ENCODE measurements at places on chromosomes 13 and 19. TPM values are rescaled to one million over a fixed set of nuclear protein-coding genes. Genes with fewer than 3 reads are reported as not detected.

BSG gene
- 472 TPM for total RNA-seq

TSSK6 gene
- 3.3 TPM for total RNA-seq

IL12RB1 gene
- not detected for total RNA-seq

ICAM5 gene
- total RNA-seq: not detected

LILRA5 gene
- not detected for total RNA-seq

SIGLEC8 gene
- not detected for total RNA-seq

DNA sequence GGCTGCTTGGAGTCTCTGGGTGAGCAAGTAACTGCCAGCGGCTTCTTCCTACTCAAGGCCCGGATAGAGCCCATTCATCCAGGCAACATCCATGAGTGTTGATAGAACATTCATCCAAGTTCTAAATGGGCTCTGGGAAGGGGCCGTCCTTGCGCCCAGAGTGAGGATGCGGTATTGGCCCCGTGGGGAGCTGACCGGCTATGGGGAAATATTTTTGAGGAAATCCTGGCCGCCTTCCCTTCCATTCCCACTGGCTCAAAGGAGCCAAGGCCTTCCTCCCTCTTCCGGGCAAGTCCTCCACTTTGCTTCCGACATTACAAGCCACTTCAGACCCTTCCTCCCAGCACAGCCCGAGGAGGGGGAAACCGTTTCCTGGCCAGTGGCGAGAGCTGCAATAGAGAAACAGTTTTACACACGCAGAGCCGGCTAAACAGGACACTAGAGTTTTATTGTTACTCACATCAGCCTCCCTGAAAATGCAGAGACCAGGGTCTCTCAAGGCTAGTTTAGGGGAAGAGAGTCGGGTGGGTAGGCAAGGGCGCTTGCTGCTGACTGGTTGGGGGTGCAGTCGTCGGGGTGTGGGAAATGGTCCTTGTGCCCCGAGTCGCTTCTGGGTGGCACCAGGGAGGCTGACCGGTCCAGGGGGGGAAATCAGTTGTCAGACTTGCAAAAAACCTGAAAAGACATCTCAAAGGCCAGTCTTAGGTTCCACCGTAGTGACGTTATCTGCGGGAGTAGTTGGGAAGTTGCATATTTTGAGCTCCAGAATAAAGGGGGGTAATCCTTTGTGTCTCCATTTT lies 37.5 kb downstream of the C13orf46 start:
- H3K4me3 ChIP-seq: no peak overlapping the region
- peaks cover 18% of the 10 kb centered on the region for H3K27me3 ChIP-seq
- no peaks in the 10 kb centered on the region for H3K36me3 ChIP-seq
- DNase-seq: no peak
- peak overlapping the region; percentile 6 for H3K27ac ChIP-seq

DNA sequence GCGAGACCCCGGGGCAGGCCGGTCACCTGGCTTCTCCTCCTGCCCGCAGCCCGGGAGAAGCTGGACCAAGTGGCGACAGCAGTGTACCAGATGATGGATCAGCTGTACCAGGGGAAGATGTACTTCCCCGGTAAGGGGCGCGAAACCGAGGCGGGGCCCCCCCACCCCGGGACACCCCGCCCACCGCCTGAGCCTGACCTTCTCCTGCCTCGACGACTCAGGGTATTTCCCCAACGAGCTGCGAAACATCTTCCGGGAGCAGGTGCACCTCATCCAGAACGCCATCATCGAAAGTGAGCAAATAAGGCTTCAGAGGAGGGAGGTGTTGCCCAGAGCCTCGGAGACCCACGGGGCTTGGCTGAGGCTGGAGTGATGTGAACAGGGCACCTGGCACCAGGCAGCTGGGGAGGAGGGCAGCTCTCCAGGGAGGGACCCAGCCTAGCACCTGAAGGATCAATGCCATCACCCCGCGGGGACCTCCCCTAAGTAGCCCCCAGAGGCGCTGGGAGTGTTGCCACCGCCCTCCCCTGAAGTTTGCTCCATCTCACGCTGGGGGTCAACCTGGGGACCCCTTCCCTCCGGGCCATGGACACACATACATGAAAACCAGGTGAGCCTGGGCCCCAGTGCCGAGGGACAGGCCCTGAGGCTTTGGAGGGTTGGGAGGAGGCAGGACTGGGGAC lies 629 bp downstream of the IZUMO4 start:
- no peaks in the 10 kb centered on the region for H3K27me3 ChIP-seq
- H3K4me1 ChIP-seq: peaks cover 10% of the 10 kb centered on the region
- H3K27ac ChIP-seq: no peak overlapping the region
- H3K36me3 ChIP-seq: peaks cover 4% of the 10 kb centered on the region
- DNase-seq: no peak

GRCh38 chr19:8578642-8579265 lies 1.5 kb upstream of the MYO1F start:
- DNase-seq: peak; percentile 65
- no peak overlapping the region for H3K4me3 ChIP-seq
- no peaks in the 10 kb centered on the region for H3K36me3 ChIP-seq

- DNase-seq: peak; percentile 82
- peaks cover 6% of the 10 kb centered on the region for H3K4me1 ChIP-seq
- H3K27me3 ChIP-seq: peaks cover 4% of the 10 kb centered on the region
- peak overlapping the region; percentile 67 for H3K27ac ChIP-seq
Measured at GRCh38 chr19:45681391-45682015, 10.2 kb downstream of the SNRPD2 start.

- H3K4me1 ChIP-seq: peaks cover 13% of the 10 kb centered on the region
- H3K27ac ChIP-seq: peak within 1 kb of the TSS; percentile 45
- peaks cover 5% of the 10 kb centered on the region for H3K36me3 ChIP-seq
- H3K27me3 ChIP-seq: peaks cover 3% of the 10 kb centered on the region
Measured at GRCh38 chr19:34364830-34365462, at the start of gene GPI. Gene GPI, plus strand, starts transcription at chr19:34365196. Its CDS starts 71 bp downstream, at chr19:34365267.

GRCh38 chr19:6685962-6686627 lies 16.1 kb upstream of the TNFSF14 start:
- no peaks in the 10 kb centered on the region for H3K4me1 ChIP-seq
- no peak overlapping the region for H3K4me3 ChIP-seq
- no peak for DNase-seq
- H3K27me3 ChIP-seq: peaks cover 3% of the 10 kb centered on the region
- no peak overlapping the region for H3K27ac ChIP-seq

- DNase-seq: no peak
- H3K27ac ChIP-seq: peak overlapping the region; percentile 42
- H3K36me3 ChIP-seq: peaks cover 6% of the 10 kb centered on the region
- no peaks in the 10 kb centered on the region for H3K4me1 ChIP-seq
Measured at GRCh38 chr13:27665333-27665732, 43.6 kb downstream of the POLR1D start.

DNA sequence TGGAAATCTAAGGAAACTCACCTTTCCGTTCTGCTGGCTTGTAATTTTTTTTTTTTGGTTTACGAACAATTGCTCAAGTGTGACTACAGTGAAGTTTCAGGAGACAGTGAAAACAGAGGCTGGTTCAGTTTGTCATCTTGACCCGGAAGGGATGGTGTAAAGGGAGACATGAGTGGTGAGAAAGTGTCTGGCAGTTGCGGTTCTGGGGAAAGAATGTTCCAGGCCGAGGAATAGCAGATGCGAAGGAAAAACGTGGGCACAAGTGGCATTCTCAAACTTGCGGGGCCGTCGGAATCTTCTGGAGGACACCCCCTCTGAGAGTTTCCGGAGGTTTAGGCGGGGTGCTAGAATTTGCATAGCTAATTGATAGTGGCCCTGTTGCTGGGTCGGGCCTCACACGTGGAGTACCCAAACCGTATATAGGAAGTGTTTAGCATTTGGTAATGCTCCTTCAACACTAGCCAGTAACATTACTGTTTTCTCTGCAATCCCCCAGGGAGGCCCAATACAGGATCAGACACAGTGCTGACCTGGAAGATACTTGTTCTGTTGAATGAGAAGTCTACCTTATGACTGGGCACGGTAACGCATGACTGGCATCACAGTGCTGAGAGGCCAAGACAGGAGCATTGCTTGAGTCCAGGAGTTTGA lies 2.8 kb upstream of the TNFSF9 start:
- no peak overlapping the region for H3K4me3 ChIP-seq
- H3K4me1 ChIP-seq: peaks cover 6% of the 10 kb centered on the region
- peaks cover 44% of the 10 kb centered on the region for H3K27me3 ChIP-seq
- DNase-seq: no peak
- no peaks in the 10 kb centered on the region for H3K36me3 ChIP-seq
- no peak overlapping the region for H3K27ac ChIP-seq

DNA sequence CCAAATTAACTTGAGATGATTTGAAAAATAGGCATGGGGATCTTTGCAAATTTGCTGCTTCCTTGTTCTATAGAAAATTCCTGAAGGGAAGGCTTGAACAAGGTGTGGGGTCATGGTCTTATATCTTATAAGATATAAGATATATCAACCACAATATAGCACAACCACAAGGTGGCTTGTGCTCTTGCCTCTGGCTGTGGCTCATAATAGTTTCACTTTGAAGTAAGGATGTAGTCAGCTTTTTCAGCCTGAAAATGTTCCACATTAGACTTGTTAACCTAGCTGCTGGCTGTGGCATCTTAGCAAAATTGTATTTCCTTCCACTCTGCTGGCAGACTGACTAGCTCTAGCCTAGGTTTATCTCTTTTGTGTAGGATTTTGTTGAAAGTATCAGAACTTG lies 169.7 kb downstream of the KLF5 start:
- H3K4me3 ChIP-seq: no peak overlapping the region
- H3K36me3 ChIP-seq: no peaks in the 10 kb centered on the region
- no peak overlapping the region for H3K27ac ChIP-seq
- no peak for DNase-seq
- no peaks in the 10 kb centered on the region for H3K27me3 ChIP-seq

DNA sequence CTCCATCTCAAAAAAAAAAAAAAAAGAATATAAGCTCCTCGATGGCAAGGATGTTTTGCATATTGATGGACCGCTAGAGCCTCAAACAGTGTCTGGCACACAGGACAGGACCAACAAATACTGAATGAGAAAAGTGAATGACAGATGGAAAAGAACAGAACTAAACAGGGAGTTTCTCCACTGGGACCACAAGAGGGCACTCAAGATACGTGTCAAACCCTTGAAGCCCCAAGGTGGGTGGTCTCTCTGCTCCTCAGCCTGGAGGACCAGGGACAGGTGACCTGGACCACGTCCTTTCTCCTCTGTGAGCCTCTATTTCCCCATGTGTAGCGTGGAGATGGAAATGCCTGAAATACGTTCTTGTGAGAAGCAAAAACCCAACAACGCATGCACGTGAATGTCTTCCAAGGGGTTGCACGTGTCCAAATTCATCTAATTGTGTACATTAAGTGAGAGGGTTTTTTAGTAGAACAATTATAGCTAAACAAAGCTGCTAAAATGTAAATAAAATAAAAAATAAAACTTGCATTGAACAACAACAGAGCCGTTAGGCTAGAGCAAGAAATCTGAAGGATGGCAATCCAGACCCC lies 5.7 kb upstream of the CDC42EP5 start:
- no peak overlapping the region for H3K4me3 ChIP-seq
- H3K27me3 ChIP-seq: peaks cover 33% of the 10 kb centered on the region

DNA sequence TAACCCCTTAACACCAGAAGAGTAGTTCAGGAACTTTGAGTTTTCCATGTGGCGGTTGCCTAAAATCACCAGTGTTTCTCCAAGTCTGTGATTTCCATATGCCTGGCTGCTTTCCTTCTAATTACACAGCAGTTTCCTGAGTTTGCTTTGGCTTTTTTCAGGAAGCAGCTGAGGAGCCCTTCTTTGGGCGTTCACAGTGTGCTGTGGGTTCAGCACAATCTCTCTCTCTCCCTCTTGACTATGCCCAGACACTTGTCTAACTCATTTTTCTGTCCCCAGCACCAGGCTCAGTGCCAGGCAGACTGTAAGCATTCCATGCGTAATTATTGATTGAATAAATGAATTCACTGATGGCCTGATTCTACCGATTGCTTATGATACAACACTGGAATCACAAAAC lies 19.7 kb downstream of the SCEL start:
- no peak overlapping the region for H3K27ac ChIP-seq
- H3K4me3 ChIP-seq: no peak overlapping the region
- H3K36me3 ChIP-seq: no peaks in the 10 kb centered on the region
- no peaks in the 10 kb centered on the region for H3K27me3 ChIP-seq
- DNase-seq: no peak

DNA sequence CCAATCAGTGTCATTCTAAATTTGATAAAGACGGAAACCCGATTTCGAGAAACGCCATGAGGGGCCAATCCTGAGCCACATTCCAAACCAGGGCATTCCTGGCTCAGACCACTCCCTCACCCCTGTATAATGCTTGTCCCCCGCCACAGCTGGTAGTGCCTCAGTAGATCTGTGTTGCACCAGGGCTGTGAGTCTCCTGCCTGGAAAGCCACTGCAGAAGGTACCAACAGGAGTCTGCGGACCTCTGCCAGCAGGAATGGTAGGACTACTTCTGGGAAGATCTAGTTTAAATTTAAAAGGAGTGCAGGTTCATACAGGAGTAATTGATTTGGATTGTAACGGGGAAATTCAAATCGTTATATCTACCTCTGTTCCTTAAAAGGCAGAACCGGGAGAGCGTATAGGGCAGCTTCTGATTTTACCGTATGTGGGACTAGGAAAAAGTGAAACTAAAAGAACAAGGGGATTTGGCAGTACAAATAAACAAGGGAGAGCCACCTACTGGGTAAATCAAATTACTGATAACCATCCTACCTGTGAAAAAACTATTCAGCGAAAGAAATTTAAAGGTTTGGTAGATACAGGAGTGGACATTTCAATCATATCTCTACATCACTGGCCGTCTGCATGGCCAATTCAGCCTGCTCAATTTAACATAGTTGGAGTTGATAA lies 20.8 kb upstream of the ZNF266 start:
- no peaks in the 10 kb centered on the region for H3K4me1 ChIP-seq
- H3K27ac ChIP-seq: no peak overlapping the region
- peaks cover 32% of the 10 kb centered on the region for H3K36me3 ChIP-seq
- no peaks in the 10 kb centered on the region for H3K27me3 ChIP-seq
- no peak overlapping the region for H3K4me3 ChIP-seq

DNA sequence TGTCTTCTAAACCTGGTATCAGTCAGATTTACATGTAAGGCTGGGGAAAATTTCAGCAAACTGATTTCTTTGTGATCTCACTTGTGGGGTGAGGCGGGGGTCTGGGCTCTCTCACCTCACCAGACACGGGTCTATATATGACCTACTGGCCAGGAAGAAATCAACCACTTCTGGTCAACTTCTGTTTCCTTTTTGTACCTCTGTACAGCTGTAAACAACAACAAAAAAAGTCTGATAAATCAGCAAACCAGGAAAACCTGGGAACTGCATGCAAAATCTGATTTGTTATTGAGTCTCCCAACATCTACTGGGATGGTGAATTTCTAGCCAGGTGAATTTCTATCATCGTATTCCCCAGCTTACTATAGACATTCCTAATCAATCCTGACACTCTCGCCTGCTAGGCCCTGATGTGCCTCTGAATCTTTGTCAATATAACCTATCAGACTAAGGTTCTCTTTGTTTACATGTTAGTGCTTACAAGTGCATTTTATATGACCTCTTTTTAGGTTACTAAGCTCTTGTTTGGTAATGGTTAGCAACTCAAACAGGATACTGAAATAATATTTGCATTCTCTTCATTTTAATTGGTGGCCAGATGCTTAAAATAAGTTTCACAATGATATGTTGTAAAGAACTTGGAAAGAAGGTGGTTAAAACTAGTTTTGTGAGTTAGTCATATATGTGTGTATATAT lies 77.7 kb downstream of the LRRC63 start:
- H3K36me3 ChIP-seq: no peaks in the 10 kb centered on the region
- H3K27me3 ChIP-seq: no peaks in the 10 kb centered on the region
- peaks cover 2% of the 10 kb centered on the region for H3K4me1 ChIP-seq
- no peak for DNase-seq
- H3K27ac ChIP-seq: no peak overlapping the region
- no peak overlapping the region for H3K4me3 ChIP-seq

- peaks cover 11% of the 10 kb centered on the region for H3K27me3 ChIP-seq
- no peak for DNase-seq
- H3K27ac ChIP-seq: no peak overlapping the region
- H3K4me3 ChIP-seq: no peak overlapping the region
Measured at GRCh38 chr19:31567776-31568175, 218.5 kb upstream of the TSHZ3 start.

Measured in progenitor cell of endocrine pancreas (in vitro differentiated cells).